CD4-positive, alpha-beta T cell treated with Interferon gamma for 1 hour (primary cell): ENCODE measurements at places on chromosomes 6 and 20.

GRCh38 chr20:19993958-19994669 lies 23.0 kb upstream of the NAA20 start:
- no peak for DNase-seq

GRCh38 chr20:21272679-21273078 lies 30.5 kb upstream of the XRN2 start:
- no peak for DNase-seq

GRCh38 chr6:74356391-74356790 lies 660.4 kb downstream of the CD109 start:
- DNase-seq = no peak

GRCh38 chr6:116090251-116090650 lies 10.4 kb upstream of the NT5DC1 start:
- no peak for DNase-seq

DNA sequence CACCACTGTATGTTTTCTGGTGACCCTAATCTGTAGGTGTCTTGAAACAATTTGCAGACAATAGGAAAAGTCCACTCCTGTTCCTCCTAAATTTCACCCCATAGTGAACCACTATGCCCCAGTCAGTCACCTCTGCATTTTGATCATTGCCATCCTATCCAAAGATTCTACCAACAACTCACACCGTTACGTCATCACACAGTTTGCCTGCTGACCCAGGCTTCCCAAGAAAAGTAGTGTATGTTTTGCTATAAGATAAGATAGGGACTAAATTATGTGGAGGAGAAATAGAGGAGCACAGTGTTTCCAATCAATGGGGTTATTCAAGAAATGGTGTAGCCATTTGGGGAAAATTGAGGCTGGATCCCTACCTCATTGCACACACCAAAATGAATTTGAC lies 58.8 kb downstream of the GNAS start:
- no peak for DNase-seq

GRCh38 chr6:128427139-128427538 lies 93.3 kb downstream of the PTPRK start:
- DNase-seq = no peak

- no peak for DNase-seq
These were observed 11.7 kb downstream of the SLC13A3 start for GRCh38 chr20:46639587-46639986.
